ENCODE measurements at places on chromosomes 1 and 21. TPM values are rescaled to one million over a fixed set of nuclear protein-coding genes. Genes with fewer than 3 reads are reported as not detected.

GRCh38 chr1:220652995-220653394 is 37.2 kb upstream of the C1orf115 start:
- H3K27me3 ChIP-seq, result no peaks in the 10 kb centered on the region
- H3K4me3 ChIP-seq, result no peak overlapping the region
- H3K4me1 ChIP-seq, result no peaks in the 10 kb centered on the region
- no peak overlapping the region for H3K27ac ChIP-seq

GRCh38 chr1:215793180-215793579 is 226.1 kb downstream of the KCTD3 start:
- H3K36me3 ChIP-seq, result no peaks in the 10 kb centered on the region
- no peak overlapping the region for H3K4me3 ChIP-seq
- no peaks in the 10 kb centered on the region for H3K27me3 ChIP-seq
- H3K4me1 ChIP-seq, result no peaks in the 10 kb centered on the region

DNA sequence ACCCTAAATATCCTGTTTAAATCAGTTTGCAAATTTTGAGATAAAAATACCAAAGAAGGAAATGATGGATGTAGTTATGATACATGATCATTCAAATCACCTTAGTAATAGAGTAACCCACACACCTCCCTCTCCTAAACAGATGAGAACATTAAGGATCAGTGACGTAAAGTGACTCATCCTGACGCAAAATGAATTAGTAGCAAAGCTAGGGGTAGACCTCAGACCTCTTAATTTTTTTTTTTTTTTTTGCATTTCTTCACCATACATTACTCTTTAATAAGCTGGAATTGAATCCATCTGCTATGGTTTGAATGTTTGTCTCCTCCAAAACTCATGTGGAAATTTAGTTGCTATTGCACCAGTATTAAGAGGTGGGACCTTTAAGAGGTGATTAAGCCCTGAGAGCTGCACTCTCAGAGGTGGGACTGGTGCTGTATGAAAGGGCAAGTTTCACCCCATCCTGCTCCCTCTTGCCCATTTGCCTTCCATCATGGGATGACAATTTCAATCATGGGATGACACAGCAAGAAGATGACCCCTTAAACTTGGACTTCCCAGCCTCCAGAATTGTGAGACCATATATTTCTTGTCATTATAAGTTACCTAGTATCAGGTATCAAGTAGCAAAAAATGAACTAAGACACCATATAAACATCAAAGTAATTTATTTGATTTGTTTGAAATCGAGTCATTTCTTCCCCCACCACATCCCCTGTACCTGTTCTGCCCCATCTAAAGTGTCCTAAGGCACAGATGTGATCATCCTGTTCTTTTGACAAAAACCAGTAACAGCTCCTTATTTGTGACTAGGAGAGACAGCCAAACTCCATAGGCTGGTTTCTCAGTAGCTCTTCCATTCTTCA is 114.6 kb upstream of the DUSP10 start:
- H3K4me3 ChIP-seq, result no peak overlapping the region
- H3K27ac ChIP-seq, result no peak overlapping the region
- no peak for DNase-seq
- no peaks in the 10 kb centered on the region for H3K36me3 ChIP-seq
- no peaks in the 10 kb centered on the region for H3K27me3 ChIP-seq

GRCh38 chr1:41547336-41547735 is 62.9 kb upstream of the EDN2 start:
- H3K36me3 ChIP-seq, result no peaks in the 10 kb centered on the region
- no peaks in the 10 kb centered on the region for H3K27me3 ChIP-seq
- no peak overlapping the region for H3K4me3 ChIP-seq
- H3K4me1 ChIP-seq, result no peaks in the 10 kb centered on the region
- no peak overlapping the region for H3K27ac ChIP-seq

DNA sequence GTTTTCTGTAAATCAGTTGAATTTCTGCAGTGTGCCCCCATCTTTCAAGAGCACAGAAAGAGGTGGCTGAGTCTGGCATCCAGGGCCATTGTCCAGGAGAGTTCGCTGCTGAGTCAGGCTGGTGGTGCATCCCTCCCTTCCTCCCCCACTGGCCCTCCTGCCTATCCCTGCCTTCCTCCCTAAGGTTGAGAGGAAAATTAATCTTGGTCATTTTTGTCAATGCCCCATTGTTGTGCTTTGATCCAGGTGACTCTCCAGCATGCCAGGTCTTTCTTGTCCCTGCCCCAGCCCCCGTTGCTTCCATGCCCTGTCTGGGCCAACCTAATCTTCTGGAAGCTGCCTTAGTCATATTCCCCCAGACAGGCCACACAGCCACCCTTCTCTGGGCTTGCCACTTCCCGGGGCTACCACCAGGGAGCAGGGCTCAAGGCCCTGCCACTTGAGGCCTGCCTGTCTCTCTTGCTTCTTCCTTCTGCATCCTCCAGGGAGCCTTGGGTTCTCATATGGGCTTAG is 26.6 kb downstream of the PROK1 start:
- no peaks in the 10 kb centered on the region for H3K36me3 ChIP-seq
- no peak overlapping the region for H3K27ac ChIP-seq
- no peaks in the 10 kb centered on the region for H3K27me3 ChIP-seq

GRCh38 chr1:244778344-244778743 is 57.1 kb upstream of the COX20 start:
- no peak overlapping the region for H3K27ac ChIP-seq
- H3K4me3 ChIP-seq, result no peak overlapping the region
- H3K36me3 ChIP-seq, result no peaks in the 10 kb centered on the region
- H3K4me1 ChIP-seq, result no peaks in the 10 kb centered on the region
- H3K27me3 ChIP-seq, result peaks cover 2% of the 10 kb centered on the region
- DNase-seq, result no peak

DNA sequence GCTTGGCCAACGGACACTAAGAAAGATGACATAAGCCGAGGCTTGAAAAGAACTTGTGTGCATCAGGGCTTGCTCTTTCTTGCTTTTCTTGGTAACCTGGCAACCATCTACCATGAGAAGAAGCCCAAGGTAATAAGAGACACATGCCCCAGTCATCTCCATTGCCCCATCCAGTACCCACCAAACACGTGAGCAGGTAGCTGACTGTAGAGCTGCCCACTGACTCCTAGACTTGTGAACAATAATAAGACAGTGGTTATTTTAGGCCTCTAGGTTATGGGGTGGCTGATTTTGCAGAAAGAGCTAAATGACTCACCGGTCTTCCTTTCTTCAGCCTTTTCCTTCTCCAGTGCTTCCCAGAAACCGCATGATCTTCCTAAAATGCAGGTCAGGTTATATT is 105.0 kb upstream of the JUN start:
- H3K27me3 ChIP-seq, result no peaks in the 10 kb centered on the region
- DNase-seq, result no peak
- no peak overlapping the region for H3K4me3 ChIP-seq
- H3K4me1 ChIP-seq, result peaks cover 13% of the 10 kb centered on the region
- H3K36me3 ChIP-seq, result no peaks in the 10 kb centered on the region

GRCh38 chr21:16578912-16579311 is 849.1 kb downstream of the USP25 start:
- no peaks in the 10 kb centered on the region for H3K36me3 ChIP-seq
- no peak for DNase-seq
- no peak overlapping the region for H3K27ac ChIP-seq
- H3K4me1 ChIP-seq, result no peaks in the 10 kb centered on the region
- H3K4me3 ChIP-seq, result no peak overlapping the region
- H3K27me3 ChIP-seq, result no peaks in the 10 kb centered on the region

Gene PRRX1
- total RNA-seq, result 7.0 TPM

Gene KRTAP12-2
- total RNA-seq, result not detected

Gene AGO3
- 19.4 TPM for total RNA-seq
